ENCODE measurements at places on chromosomes 5 and 9. TPM values are rescaled to one million over a fixed set of nuclear protein-coding genes. Genes with fewer than 3 reads are reported as not detected.

Gene WNT8A
- polyA plus RNA-seq: 0.29 TPM

Gene PRUNE2
- polyA plus RNA-seq: 9.9 TPM

Gene PCDHA4
- 1.0 TPM for polyA plus RNA-seq

Gene FOXD4L6
- not detected for polyA plus RNA-seq

Gene COL5A1
- polyA plus RNA-seq: 424 TPM

Gene GHR
- 17.1 TPM for polyA plus RNA-seq

Gene FOCAD
- polyA plus RNA-seq: 28.0 TPM

Gene INSL6
- 0.32 TPM for polyA plus RNA-seq

Gene TMEM215
- polyA plus RNA-seq: 0.34 TPM

Gene PLPP6
- polyA plus RNA-seq: 18.4 TPM

GRCh38 chr5:103473725-103474124 lies 88.9 kb downstream of the NUDT12 start:
- DNase-seq: no peak

GRCh38 chr5:4229414-4230292 lies 634.0 kb downstream of the IRX1 start:
- no peak for DNase-seq

DNA sequence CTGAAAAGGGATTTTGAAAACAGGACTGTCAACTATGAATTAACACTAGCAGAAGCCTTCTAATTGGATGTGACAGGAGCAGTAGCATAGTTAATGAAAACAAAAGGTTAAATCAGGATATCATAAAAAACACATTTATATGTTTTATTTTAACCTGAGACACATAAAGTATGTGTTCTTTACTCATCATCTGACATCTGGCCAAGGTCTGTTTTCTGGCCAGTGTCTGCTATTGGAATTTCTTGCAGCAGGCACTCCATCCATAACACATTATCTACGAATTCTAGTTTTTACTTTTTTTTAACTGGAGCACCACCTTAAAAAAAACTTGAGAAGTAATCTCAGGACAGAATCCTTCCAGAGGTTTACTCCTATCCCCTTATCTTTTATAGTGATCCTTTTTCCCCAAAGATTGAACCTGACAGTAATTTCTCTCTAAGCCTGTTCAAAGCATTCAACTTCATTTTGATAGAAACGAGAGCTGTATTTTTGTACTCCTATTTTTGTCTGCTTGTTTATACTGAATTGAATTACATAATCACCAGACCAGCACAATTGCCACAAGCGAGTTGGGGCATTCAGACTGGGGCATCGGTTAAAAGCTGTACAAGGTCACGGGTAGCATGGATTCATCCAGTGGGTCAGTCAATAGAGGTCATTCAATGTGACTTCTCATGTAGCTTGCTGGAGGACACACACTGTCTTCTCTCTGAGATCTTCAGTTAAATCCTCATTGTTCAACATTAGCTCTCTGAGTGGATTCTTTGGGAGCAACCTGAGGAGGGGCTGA lies 205.6 kb upstream of the CLINT1 start:
- DNase-seq: no peak

DNA sequence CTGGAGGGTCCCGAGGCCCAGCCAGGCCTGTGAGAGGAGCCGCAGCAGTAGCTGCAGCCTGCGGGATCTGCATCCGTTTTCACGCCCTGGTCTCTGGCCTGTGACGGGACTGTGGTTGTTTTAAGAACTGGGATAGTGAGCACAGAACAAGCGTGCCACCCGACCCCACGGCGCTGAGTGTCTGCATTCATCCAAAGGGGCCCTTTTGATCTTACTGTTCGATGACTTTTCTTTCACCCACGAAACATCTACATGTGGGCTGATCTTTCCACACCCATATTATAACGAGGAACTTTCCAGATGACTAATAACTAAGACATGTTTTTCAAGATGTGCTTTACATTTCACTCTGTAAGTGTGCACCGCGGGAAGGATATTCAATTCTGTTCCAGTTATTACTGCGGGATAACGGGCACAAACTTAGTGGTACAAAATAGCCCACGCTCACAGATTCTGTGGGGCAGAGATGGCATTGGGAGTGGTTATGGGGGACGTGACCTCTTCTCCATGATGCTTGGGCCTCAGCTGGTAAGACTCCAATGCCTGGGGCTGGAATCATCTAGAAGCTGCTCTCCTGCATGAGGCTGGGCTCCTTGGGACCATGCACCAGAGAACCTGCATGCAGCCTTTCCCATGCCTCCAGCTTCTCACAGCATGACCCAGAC lies 165.0 kb downstream of the SYK start:
- no peak for DNase-seq

- no peak for DNase-seq
These were observed 52.8 kb downstream of the ARL15 start for GRCh38 chr5:54257366-54258118.

DNA sequence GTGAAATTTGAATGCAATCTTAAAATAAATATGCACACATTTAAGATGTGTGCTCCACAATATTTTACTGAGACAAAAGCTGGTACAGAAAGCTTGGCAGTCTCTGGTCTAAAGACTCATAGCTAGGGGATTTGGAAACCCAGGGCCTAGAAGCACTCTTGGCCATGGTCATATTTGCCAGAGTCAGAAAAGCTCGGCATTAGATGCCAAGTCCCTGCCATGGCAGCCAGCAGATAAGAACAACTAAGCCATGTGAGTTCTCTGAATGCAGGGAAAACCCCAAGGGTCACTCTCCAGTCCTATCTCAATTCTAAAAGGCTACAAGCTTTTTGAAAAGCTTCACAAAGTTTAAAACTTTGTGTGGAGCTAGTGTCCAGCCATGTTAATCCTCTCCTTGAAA lies 119.5 kb downstream of the FAM114A2 start:
- no peak for DNase-seq

DNA sequence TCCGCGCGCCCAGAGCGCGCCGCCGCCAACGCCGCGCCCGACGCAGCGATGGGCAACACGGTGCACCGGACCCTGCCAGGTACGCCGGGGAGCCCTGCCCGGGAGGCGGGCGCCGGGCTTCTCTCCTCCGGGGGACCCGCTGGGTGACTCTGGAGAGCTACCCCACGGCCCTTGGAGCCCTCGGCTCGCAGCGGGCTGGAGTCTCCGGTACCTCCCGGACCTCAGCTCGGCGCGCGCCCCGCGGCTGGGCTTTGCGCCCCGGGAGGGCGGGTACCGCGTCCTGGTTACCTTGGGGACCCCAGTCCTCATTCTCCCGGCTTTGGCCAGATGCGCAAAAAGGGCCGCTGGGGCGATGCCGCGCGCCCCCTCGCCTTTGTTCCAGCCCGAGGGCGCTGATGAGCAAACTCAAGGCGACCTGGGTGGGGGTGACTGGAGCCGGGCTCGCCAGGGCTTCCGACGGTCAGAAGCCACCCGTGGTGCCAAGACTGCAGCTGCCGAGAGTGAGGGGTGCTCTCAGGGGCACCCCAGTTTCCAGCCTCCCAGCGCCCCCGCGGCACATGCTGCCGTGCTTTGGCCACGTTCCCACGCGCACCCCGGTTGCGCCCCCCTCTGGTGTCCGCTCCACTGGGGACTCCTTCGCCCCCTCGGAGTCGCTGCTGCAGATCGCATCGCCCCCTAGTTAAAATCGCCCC lies 442 bp downstream of the NEURL1B start:
- no peak for DNase-seq

DNA sequence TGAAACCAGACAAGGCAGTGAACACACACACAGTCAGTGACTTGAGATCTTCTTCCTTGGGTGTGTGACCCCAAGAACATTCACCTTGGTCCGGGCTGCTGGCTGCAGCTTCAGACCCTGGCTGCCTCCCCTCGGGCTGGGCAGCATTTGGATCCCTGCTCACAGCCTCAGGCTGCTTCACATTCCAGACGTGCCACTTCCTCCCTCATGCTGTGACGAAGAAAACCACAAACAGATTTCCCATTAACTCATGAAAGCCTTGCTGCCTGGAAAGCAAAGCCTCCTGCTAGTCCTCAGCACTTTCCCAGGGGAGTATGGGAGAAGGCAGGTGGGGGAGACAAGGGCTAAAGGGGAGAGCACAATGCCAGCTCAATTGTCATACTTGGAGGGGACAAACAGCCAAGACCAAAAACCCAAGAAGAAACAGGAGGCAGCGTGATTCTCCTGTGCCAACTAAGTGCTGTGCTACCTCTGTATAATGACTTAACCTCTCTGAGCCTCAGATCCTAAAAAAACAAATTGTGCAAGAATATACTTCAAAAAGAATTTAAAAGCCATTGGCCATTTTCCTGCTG lies 594.6 kb upstream of the BRINP1 start:
- DNase-seq: no peak

GRCh38 chr5:137856201-137856600 lies 11.5 kb upstream of the MYOT start:
- DNase-seq: no peak

DNA sequence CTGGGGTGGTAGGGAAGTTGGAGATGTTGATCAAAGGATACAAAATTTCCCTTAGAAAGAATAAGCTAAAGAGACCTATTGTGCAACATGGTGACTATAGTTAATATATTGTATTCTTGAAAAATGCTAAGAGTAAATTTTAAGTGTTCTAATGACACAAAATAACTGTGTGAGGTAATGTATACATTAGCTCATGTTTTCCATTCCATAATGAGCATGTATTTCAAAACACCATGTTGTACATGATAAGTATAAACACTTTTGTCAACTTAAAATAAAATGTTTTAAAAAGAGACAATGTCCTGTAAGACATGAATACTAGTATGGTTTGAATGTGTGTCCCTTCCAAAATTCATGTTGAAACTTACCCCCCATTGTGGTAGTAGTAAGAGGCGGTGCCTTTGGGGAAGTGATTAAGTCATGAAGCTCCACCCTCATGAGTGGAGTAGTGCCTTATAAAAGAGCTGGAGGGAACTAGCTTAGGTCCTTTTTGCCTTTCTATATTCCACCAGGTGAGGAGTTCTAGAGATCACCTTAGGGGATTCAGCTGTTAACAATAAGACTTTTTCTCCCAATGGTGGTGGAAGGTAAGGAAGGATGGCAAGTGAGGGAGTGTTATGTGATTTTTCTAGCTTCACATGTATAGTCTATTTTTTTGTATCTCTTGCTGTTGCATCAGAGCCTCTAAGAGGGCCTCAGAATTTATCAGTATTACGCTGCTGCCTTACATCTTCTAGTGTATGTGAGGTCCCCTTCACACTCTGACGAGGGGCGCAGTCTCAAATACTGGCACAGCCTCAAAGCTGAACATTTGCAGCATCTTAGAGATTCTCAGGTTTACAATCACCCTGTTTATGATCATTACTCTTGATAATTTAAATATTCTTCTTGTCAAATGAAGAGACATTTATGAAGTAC lies 94.9 kb upstream of the NREP start:
- DNase-seq: no peak

- DNase-seq: no peak
These were observed 341.8 kb downstream of the MAN2A1 start for GRCh38 chr5:110031402-110032140.

DNA sequence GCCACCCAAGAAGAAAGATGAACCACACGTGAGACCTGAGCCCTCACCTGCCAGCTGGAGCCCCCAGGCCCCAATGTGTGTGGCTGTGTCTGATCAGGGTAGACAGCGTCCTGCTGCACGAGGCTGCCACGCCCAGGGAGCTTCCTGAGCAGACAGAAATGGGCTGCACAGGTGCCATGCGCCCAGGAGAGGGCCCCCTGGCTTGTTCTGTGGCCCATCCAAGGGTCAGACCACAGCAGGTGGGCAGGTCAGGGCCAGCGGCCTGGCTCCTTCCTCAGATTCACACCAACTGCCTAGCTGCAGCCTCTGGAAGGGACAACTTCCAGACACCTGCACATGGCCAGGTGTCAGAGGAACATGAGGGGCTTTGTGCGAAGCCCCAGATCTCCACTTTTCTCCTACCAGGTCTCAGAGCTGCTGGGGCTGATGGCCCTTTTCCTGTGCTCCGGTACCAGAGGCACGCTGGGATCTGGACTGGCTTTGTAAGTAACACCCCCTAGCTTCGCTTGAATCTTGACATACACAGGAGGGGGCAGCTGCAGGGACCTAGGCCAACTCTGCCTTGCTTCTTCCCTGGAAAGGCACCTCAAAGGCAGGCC lies 10.8 kb downstream of the SARDH start:
- no peak for DNase-seq

DNA sequence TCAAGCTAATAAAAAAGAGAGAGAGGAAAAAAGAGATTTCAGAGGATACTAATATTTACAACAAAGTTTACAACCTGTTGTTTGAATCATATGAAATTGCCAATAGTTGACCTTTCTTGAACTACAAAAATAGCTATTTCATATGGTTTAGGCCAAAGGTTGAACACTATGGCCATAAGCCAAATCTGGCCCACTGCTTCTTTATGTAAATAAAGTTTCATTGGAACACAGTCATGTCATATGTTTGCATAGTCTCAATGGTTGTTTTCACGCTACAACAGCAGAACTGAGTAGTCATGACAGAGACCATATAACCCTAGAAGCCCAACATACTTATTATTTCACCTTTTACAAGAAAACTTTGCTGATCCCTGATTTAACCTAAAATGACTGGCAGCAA lies 20.9 kb downstream of the SEMA5A start:
- DNase-seq: no peak

- DNase-seq: no peak
These were observed 27.0 kb downstream of the UTP15 start for GRCh38 chr5:73592551-73592950.
